Non-pigmented ciliary epithelial cell (primary cell): ENCODE measurements at places on chromosomes 11 and 22.

DNA sequence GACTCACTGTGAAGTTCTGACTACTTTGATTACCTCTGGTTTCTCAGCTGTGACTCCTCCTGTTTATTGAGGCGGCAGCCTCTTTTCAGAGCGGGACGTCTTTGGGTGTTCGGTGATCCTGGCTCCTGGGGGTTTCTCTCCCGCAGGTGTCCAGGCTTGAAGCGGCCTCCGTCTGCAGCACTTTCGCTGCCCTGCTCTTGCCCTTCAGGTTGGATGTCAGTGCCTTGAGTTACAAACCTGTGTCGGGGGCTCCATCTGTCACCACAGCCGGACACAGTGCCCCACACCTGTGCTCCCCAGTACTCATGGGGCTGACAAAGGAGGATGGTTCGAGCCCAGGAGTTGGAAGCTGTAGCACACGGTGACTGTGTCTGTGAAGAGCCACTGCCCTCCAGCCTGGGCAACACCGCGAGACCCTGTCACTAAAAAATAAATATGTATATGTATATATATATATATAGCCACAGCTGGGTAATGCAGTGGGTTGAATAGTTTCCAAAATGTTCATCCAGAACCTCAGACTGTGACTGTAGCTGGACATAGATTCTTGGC is 104.1 kb downstream of the BRD1 start:
- no peak for DNase-seq

GRCh38 chr11:92443199-92443598 is 218.6 kb downstream of the FAT3 start:
- DNase-seq = no peak

DNA sequence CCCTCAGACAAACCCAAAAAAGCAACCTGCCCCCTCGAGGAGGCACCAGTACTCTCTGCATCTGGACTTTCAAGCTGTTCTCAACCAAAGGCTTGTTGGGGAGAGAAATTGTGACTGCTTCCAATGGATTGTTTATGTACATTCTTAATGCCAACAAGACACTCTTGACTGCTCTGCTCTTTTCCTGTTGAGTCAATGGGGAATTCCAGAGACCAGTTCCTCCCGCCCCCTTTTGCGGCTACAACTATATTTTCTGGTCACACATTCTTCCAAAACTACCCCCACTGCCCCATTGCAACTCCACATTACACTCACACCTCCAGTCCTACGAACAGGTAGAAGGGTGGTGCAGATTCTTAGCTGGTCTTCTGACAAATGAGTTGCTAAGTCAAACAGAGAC is 187.0 kb downstream of the DSCAML1 start:
- peak; percentile 24 for DNase-seq

GRCh38 chr11:10108915-10109680 is 184.9 kb downstream of the SBF2 start:
- no peak for DNase-seq

DNA sequence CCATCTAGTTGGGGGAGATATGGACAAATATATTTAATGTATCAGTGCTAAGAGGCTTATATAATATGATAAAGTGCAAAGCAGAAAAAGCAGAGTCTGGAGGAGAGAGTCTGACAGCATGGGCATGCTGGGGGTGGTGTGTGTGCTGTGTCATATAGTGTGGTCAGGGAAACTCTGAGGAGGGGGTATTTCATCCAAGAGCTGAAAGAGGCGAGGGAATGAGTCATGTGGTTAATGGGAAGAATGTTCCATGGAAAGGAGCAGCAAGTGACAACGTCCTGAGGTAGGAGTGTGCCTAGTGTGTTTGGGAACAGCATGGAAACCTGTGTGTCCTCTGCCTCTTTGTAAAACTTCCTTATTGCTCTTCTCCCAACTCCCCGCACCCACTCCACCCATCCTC is 38.0 kb downstream of the EIF3F start:
- DNase-seq = no peak

DNA sequence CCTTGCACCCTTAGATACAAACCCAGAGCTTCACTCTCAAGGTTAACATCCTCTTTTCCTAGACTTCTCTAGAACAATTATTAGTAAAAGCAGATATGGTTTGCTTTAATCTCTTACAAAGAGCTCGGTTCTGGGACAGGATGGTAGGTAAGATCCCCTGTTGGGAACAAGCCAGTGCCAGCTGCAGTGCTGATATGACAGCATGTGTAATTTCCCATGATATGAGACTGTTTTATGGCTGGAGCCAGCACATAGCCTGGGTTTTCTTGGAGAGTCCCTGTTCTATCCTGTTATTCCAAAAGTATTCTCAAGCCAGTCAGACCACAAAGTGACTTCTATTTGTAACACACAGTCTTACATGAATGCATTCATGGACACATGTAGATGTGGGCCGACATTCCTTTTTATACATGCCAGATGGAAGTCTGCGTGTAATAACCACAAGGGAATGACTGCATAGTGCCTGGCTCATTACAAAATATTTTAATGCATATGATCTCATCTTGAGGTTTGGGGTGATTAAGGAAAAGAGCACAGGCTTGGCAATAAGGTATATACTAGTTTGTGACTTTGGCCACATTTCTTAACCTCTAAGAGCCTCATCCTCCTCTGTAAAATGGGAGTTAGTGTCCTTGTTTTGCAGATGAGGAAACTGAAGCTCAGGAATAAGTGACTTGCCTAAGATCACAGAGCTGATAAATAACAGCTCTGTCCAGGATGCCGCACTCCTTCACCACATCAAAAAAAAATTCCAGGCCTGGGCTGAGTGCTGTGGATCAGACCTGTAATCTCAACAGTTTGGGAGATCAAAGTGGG is 21.8 kb downstream of the CLMP start:
- peak; percentile 98 for DNase-seq

DNA sequence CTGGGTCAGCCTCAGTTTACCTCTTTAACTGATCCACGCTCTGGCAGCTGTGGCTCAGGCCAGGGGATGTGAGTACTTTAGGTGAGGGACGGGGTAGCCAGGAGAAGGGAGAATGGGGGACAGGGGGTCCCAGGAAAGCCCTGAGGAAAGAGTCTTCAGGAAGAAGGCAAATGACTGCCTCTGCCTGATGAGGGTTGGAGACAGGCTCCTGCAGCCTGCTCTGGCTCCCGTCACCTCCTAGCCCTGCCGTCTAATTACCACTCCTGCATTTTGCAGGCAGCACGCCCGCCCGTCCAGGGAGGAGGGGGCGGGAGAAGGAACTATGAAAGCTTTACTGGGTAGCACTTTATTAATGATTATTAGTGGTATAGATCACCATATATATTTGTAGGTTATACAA is 116.6 kb downstream of the CEP164 start:
- no peak for DNase-seq

DNA sequence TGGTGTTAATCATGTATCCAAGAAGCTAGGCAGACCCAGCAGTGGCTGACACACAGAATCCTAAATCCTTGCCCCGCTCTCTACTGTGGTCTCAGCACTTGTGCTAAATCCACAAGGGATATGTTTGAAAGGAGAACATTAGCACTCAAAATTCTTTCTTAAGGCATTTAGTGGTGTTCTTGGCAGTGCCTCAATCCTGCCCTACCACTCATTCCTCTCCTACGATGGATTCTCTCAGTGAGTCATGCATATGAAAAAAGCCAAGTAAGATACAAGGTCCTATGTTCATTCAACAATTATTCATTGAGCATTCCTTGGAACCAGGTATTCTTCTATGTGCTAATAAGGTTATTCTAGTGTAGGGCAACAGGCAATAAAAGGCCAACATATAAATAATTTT is 31.2 kb downstream of the RRP8 start:
- peak; percentile 44 for DNase-seq
